Kidney (tissue), 22 donors: ENCODE measurements at places on chromosomes 2 and 18. TPM values are rescaled to one million over a fixed set of nuclear protein-coding genes. Genes with fewer than 3 reads are reported as not detected.

G6PC2 gene
- not detected for polyA plus RNA-seq

GRCh38 chr2:61510674-61511671 lies 27.2 kb downstream of the XPO1 start:
- no peak overlapping the region for H3K4me3 ChIP-seq
- DNase-seq: no peak
- H3K36me3 ChIP-seq: peaks cover 6% of the 10 kb centered on the region

GRCh38 chr2:111977240-111977639 lies 77.8 kb upstream of the TMEM87B start:
- H3K36me3 ChIP-seq: no peaks in the 10 kb centered on the region
- no peak overlapping the region for H3K4me3 ChIP-seq
- H3K4me1 ChIP-seq: no peaks in the 10 kb centered on the region
- no peak overlapping the region for H3K27ac ChIP-seq

DNA sequence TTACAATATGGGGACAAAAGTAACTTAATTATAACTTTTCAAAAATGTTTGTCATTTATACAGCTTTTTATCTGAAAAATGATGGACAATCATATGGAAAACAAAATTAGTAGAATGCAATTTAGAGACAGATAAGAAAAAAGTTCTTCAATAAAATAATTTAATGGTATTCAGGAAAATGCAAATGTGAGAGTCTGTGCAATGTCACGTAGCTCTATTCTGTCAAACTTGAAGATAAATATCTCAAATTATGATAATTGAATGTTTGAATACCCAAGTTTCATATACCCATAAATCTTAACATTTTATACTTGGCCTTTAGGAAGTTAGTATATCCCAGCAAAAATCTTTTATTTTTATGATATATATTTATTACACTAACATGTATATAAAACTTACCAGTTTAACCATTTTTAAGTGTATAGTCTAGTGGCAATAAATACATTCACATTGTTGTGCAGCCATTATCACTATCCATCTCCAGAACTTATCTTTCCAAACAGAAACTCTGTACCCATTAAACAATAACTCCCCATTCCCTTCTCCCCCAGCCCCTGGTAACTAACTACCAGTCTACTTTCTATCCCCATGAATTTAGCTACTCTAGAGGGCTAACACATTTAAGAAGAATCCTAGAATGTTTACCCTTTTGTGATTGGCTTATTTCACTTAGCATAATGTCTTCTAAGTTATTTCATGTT lies 311.5 kb downstream of the SOCS6 start:
- no peaks in the 10 kb centered on the region for H3K27me3 ChIP-seq
- H3K27ac ChIP-seq: no peak overlapping the region
- H3K4me3 ChIP-seq: no peak overlapping the region
- no peaks in the 10 kb centered on the region for H3K36me3 ChIP-seq

KIF1A gene
- polyA plus RNA-seq: 0.58 TPM
